AG04449 (cell line): ENCODE measurements at places on chromosomes 6 and 20.

DNA sequence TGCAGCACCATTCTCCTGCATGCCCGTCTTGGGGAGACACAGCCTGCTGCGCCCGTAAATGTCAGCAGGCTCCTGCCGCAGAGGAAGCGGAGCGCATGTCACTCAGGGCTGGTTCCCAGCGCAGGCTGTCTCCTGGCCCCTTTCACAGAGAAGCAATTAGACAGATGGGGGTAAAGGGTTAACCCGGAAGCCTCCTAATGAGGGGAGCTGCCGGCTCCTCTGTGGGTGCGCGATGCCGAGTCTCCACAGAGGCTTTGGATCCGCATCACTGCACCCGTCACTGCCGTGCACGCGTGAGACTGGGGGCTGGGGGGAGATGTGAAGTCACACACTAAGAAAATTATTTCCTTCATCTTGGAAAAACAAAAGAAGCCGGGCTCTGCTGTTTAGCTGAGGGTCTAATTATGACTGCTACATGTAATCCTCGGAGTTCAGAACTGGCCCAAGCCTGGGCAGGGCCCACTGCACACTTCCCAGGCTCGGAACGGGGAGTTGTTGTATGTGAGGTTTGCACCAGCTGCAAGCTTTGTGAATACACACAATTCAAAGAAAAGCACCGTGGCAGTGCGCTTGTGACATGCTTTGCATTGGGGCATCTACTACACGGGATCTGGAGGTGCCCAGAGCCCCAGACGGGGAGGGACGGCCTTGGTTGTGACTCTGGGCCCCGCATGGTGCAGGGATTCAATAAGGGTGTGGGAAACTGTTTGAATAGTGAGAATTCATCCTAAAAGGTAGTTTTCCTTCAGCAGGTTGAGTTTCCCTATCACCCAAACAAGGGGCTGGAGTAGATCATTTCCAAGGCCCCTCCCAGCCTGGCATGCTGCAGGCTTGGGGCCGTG, 331.6 kb downstream of the TAF4 start:
- DNase-seq = no peak

GRCh38 chr6:49557177-49557576, 6.7 kb downstream of the C6orf141 start:
- no peak for DNase-seq

- no peak for DNase-seq
These were observed 6.0 kb upstream of the PTPRA start for GRCh38 chr20:2867081-2867864.

DNA sequence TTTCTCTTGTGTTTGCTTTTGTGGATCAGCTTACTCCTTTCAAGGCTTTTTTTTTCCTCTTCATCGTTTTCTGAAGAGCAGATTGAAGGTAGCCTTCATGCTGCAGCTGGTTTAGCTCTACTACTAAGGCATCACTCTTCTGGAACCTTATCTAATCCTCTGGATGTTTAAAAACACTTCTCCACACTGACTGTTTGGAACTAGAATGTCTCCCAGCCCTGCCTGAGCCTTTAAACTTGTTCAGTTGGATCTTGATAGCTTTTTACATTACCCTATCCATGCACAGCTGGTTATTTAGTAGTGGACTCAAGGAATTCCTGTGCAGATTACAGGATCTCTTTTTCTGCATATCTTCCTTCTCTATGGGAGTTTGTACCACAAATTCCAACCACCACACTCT, 108.9 kb upstream of the ASCC3 start:
- DNase-seq = no peak

DNA sequence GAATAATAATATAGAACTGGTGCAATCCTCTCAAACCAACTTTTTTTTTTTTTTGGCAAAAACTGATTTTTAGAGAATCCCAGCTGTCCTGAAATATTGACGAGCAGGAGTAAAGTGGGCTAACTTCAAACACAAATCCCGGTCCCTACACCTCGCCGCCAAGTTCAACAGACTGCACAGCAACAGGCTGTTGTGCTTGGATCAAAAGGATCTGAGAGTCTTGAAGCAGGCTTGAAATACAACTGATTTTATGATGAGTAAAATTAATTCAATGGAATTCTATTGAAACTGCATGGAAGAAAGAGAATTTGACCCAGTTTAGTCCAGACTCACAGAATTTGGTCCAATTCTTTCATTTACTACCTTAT, 172.1 kb downstream of the FOXC1 start:
- no peak for DNase-seq

- no peak for DNase-seq
These were observed 127.8 kb upstream of the EEF1E1 start for GRCh38 chr6:8229915-8230756.

- no peak for DNase-seq
These were observed 1382.8 kb upstream of the DEFB115 start for GRCh38 chr20:29874476-29875202.

GRCh38 chr6:125444006-125444923, 142.5 kb upstream of the HDDC2 start:
- DNase-seq = no peak

GRCh38 chr6:26230351-26230750, 134.6 kb upstream of the BTN3A2 start:
- no peak for DNase-seq

DNA sequence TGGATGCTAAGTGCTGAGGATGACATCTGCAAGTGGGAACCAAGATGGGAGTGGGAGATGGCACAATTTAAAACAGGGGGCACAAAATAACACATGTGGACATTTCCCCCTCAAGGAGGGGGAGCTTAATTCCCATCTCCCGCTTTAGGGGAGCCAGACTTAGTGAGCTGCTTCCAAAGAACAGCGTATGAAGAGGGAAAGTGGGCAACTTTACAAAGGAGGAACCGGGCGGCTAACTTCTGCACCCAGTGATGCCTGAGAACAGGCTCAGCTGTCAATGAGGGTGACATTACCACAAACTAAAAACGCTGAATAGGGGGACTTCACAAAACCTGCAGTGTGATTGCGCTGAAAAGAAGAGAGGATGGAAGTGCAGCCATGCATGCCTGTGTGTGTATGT, 95.5 kb upstream of the NXT1 start:
- DNase-seq = no peak

- no peak for DNase-seq
These were observed 725.5 kb downstream of the TBC1D32 start for GRCh38 chr6:120608826-120609225.

GRCh38 chr20:36883977-36884535, 8.1 kb downstream of the TLDC2 start:
- DNase-seq = no peak

GRCh38 chr6:18323935-18324705, 59.8 kb upstream of the DEK start:
- no peak for DNase-seq

DNA sequence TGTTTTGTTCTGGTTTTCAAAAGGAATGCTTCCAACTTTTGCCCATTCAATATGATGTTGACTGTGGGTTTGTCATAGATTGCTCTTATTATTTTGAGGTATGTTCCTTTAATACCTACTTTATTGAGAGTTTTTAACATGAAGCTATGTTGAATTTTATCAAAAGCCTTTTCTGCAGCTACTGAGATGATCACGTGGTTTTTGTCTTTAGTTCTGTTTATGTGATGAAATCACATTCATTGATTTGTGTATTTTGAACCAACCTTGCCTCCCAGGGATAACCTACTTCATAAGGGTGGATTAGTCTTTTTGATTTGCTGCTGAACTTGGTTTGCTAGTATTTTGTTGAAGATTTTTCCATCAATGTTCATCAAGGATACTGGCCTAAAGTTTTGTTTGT, 92.7 kb upstream of the TCF21 start:
- DNase-seq = no peak

DNA sequence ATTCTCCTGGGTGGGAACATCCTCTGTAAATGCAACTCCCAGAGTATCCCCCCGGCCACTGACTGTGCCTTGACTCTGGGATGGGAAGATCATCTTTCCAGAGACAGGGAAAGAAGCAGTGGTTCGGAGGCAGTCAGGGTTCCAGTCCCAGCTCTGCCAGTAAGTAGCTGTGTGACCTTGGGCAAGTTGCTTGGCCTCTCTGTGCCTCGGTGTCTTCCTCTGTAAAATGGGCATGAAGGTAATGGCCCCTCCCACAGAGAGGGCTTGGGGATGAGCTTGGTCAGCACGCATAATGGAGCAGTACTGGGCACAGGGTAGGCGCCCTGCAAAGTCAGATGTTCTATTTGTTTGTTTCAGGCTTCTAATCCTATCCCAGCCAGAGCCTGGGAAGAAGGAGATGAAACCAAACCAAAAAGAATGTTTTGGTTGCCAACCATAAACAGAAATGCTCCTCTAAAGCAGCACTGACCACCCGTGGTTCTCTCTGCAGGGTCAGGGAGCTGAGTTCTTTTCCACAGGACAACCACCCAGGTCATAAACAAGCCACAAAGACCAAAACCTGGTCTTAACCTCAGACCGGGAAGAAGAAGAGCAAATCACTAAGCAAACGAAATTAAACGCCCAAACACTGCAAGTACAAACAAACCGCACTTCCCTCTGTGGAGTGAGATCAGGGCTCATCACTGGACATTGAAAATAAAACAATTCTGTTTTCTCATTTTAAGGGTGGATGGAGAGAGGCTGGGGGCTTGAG, 381.0 kb upstream of the SULF2 start:
- no peak for DNase-seq

DNA sequence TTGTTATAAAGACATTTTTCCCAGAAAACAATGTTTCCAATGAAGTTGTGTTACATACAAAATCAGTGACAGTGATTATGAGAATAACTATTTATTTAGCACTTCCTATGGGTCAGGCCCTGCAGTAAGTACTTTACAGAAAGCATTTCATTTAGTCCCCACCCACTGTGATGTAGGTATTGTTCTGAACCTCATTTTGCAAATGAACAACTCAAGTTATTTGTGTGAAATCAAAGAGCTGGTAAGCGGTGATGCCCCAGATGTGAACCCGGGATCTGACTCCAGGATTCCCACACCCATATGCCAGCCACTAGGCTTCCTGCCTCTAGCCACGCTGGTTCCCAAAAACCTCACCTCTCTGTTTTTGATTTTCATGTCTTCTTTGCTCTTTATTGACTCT, 30.9 kb downstream of the FAXC start:
- DNase-seq = no peak

DNA sequence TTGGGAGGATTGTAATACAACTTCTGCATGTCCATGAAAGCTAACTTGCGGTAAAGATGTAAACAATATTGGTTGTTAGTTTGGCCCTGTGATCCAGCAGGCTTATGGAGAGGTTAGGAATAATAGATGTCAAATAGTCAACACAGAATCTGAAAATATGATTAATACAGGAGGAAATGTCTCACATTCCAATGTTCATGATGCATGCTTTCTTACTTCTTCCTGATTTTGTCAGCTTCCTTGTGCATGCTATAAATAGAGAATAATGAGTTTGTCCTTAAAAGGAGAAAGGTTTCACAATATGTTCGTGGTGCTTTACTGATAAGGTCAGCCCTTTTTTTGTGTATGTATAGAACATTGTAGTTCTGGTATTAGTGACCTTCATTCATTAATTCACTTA, 136.7 kb downstream of the MMUT start:
- peak; percentile 36 for DNase-seq

GRCh38 chr6:81891874-81892273, 139.4 kb upstream of the TENT5A start:
- no peak for DNase-seq

GRCh38 chr20:8860011-8860495, 208.8 kb upstream of the PLCB4 start:
- DNase-seq = peak; percentile 92

GRCh38 chr6:72672906-72673305, 51.0 kb downstream of the KCNQ5 start:
- DNase-seq = no peak

GRCh38 chr20:48703107-48703506, 124.7 kb downstream of the PREX1 start:
- no peak for DNase-seq

DNA sequence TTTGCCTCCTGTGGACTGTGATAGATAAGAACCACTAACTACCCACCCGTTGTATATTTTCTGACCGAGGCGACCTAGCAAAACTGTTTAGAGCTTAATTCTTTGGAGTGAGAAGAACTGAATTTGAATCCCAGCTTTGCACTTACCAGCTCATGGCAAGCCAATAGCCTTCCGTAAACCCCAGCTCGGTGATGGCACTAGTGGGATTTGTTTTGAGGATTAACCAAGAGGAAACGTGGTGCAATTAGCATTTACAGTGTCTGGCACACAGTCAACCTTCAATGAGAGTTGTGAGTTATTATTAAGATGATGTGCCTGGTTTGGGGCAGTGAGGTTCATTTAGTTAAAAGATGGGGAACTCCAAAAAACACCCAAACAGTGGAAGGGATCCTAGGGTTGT, 12.3 kb upstream of the DSP start:
- no peak for DNase-seq

GRCh38 chr6:113147544-113147943, 709.6 kb upstream of the MARCKS start:
- DNase-seq = peak; percentile 98

GRCh38 chr20:37907330-37907676, 4.4 kb downstream of the VSTM2L start:
- no peak for DNase-seq

GRCh38 chr6:163797296-163797845, 382.9 kb downstream of the QKI start:
- no peak for DNase-seq

- DNase-seq = no peak
These were observed 206.0 kb downstream of the CDC5L start for GRCh38 chr6:44593539-44593944.

- no peak for DNase-seq
These were observed 6.8 kb upstream of the BTN1A1 start for GRCh38 chr6:26493258-26493657.

- no peak for DNase-seq
These were observed 10.6 kb downstream of the ORC3 start for GRCh38 chr6:87600576-87600975.

- DNase-seq = no peak
These were observed 15.4 kb downstream of the MDFI start for GRCh38 chr6:41653691-41654090.

DNA sequence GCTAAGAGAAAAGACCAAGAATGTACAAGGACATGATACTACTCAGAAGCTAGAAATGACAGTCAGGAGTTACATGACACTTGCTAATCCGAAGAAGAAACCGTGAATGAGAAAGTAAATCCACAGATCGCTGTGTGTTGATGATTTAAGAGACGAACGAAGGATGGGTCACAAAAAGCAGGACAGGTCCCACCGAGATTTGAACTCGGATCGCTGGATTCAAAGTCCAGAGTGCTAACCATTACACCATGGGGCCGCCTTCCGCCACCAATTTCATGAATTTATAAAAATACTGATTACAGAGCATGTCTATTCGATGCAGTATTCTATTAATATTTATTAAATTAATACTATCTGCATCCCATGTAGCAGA, 54.0 kb upstream of the BTN3A2 start:
- DNase-seq = no peak

GRCh38 chr6:3410385-3411360, 46.2 kb downstream of the SLC22A23 start:
- no peak for DNase-seq

GRCh38 chr6:168885751-168886742, 367.6 kb downstream of the THBS2 start:
- no peak for DNase-seq

GRCh38 chr6:33144373-33144772, 47.9 kb downstream of the COL11A2 start:
- DNase-seq = no peak

GRCh38 chr20:36153736-36154699, 522 bp upstream of the EPB41L1 start:
- no peak for DNase-seq
